HepG2 (cell line): ENCODE measurements at places on chromosomes 3 and 15. TPM values are rescaled to one million over a fixed set of nuclear protein-coding genes. Genes with fewer than 3 reads are reported as not detected.

GRCh38 chr3:158700559-158700958 is 28.1 kb upstream of the LXN start:
- no peak for DNase-seq

DNA sequence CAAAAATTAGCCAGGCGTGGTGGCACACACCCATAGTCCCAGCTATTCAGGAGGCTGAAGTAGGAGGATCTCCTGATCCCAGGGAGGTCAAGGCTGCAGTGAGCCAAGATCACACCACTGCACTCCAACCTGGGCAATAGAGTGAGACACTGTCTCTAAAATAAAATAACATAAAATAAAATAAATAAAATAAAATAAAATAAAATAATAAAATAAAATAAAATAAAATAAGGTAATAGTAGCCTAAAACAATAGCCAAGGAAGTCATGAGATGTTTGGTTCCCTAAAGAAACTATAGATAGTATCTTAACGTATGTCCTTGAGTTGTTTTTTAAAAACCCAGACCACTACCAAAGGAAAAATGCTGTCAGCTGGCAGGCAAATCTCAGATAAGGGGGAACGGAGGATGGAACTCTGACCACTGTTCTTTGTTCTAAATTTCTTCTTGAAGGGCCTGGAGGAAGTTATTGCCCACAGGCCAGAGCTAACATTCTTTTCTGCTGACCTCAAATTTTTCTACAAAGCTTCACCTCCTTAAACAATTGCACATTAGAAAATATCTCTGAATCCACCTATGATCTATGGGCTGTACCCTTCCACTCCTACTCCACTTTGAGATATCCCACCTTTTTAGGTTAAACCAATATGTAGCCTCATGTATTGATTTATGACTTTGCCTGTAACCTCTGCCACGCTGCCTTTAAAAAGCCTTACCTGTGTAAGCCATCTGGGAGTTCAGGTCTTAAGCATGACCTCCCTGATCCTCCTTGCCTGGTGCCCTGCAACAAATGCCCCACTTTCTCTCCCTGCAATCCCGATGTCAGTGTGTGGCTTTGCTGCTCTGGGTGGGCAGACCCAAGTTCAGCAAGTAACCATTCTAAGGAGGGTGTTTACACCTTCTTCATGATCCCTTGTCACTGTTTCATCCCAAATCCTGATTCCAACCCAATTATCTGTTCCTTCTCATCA is 126.2 kb upstream of the BHLHE40 start:
- no peak for DNase-seq

DNA sequence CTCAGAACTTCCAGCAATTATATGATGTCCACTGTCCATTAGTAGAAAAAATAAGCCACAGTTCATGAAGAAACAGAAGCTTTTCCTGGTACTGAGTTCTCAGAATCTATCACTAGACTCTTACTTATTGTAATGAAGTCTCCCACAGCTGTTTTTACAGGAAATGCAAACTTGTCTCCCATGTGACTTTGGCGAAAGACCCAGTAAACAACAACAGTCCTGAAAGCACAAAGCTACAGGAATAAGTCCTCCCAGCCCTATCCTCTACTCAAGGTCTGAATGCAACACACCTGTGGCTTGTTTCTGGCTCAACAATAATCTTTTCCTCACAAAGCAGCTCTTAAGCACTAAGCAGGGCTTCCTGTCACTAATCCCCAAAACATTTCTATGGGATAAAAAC is 55.9 kb downstream of the EOMES start:
- DNase-seq = no peak

- peak; percentile 75 for DNase-seq
Observed at GRCh38 chr3:138786788-138787271, 47.9 kb downstream of the PIK3CB start.

DNA sequence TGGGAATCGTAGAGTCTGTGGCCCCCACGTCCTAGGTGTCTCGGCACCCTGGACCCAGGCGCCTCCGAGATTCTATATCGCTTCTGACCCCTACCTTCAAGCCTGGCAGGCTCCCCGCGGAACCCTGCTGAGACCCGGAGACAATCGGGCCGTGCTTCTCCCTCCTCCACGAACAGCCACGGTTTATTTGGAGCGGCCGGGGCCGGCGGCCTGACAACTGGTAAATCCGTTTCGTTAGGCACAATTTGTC is 1.4 kb downstream of the GATA2 start:
- DNase-seq = no peak

DNA sequence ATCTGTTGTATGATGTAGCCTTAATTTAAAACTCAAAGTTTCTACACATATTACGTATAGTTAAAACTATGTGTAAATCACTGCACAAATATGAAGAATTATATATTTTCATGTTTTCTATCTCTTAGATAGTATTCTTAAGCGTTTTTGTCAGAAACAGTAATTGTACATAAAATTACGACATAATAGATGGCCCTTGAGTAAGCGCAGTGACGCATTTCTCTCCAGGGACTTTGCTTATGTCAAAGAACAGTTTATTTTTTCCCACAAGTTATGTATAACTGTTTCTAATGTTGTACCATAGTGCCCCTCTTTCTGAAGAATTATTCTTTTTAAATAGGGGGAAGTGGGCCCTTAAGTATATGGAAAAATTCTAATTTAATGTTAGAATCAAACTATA is 934.0 kb downstream of the VGLL3 start:
- DNase-seq = no peak

GRCh38 chr3:178443634-178444033 is 92.6 kb upstream of the KCNMB2 start:
- no peak for DNase-seq

DNA sequence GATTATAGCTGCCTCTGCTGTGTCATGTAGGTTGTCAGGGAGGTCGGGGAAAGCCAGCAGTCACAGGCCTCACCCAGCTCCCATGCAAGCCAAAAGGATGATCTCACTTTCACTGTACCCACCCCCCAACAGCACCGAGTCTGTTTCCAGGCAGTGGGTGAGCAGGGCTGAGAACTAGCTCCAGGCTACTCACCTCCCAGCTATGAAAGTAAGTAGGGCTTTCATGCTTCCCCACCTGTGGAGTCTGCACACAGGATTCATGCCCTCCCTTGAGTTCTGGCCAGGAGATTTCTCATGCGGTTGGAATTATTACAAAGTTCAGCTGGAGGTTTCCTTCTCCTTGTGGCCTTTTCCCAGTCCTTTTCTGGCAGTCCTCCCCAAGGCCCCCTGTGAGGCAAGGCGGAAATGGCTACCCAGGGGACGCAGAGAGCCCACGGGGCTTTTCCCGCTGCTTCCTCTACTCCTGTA is 356.2 kb downstream of the SV2B start:
- DNase-seq = no peak

DNA sequence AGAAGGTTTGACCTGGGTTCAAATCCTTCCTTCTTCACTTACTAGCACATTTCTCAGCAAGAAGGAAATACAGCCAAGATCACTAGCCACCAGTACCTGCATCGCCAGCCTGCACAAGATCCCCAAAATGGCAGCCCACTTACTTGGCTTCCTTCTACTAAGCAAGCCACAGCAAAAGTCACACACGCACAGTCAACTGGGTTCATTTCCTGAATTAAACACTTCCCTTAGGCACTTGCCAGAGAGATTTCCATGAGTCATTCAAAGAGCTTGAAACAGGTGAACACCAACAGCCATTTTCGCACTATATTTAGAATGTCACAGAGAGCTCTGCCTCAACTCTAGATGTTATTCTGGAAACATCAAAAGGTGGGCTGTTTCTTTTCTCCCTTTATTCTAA is 42.6 kb downstream of the MGLL start:
- DNase-seq = no peak

DNA sequence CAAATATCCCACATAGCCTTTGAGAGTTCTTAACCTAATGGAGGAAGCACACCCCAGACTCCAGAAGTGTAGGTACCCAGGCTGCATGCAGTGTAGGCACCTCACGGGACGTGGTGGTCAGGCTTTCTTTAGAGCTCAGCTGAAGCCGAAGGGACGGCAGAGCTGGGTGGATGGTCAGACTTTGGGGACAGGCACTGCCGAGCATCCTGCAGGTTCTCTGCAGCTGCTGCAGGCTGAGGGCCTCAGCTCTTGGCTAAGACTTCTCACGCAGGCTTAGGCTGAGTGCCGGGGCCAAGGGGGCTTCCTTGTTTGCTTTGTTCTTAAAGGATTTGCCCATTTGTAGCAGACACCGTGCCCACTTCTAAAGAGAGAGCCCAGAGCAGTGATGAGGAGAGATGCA is 177.0 kb downstream of the RAB11A start:
- DNase-seq = no peak

- DNase-seq = no peak
Observed at GRCh38 chr3:124429129-124429815, 301.0 kb upstream of the UMPS start.

IQCH gene
- 0.48 and 0.55 TPM in 2 replicates for total RNA-seq
